Activated B cell treated with CpG ODN at 0.5 μM for 24 hours (primary cell): ENCODE measurements at places on chromosomes 2 and 18. TPM values are rescaled to one million over a fixed set of nuclear protein-coding genes. Genes with fewer than 3 reads are reported as not detected.

GRCh38 chr2:225006730-225007129, 35.5 kb downstream of the DOCK10 start:
- no peak for DNase-seq
- H3K4me1 ChIP-seq, result peaks cover 70% of the 10 kb centered on the region
- no peaks in the 10 kb centered on the region for H3K36me3 ChIP-seq
- no peak overlapping the region for H3K4me3 ChIP-seq

GRCh38 chr2:10933700-10934225, 22.0 kb downstream of the KCNF1 start:
- no peaks in the 10 kb centered on the region for H3K36me3 ChIP-seq
- peaks cover 7% of the 10 kb centered on the region for H3K27me3 ChIP-seq
- H3K4me3 ChIP-seq, result no peak overlapping the region
- no peak for DNase-seq
- no peak overlapping the region for H3K27ac ChIP-seq

GRCh38 chr2:217610401-217610814, 392.4 kb downstream of the TNS1 start:
- DNase-seq, result no peak
- H3K4me3 ChIP-seq, result no peak overlapping the region
- peaks cover 9% of the 10 kb centered on the region for H3K4me1 ChIP-seq
- peaks cover 5% of the 10 kb centered on the region for H3K27me3 ChIP-seq
- H3K27ac ChIP-seq, result no peak overlapping the region

BOLL gene
- not detected in 2 replicates for total RNA-seq

GRCh38 chr2:11723061-11723371, 23.4 kb upstream of the LPIN1 start:
- H3K27ac ChIP-seq, result no peak overlapping the region
- no peak for DNase-seq
- H3K4me3 ChIP-seq, result no peak overlapping the region
- H3K36me3 ChIP-seq, result no peaks in the 10 kb centered on the region
- peaks cover 20% of the 10 kb centered on the region for H3K27me3 ChIP-seq

- H3K4me1 ChIP-seq, result no peaks in the 10 kb centered on the region
- no peak overlapping the region for H3K27ac ChIP-seq
- H3K36me3 ChIP-seq, result no peaks in the 10 kb centered on the region
- no peak for DNase-seq
- H3K4me3 ChIP-seq, result no peak overlapping the region
These were observed 14.7 kb downstream of the CRIM1 start for GRCh38 chr2:36370281-36370680.

GRCh38 chr18:44912740-44913478, 232.2 kb downstream of the SETBP1 start:
- peaks cover 10% of the 10 kb centered on the region for H3K36me3 ChIP-seq
- no peak overlapping the region for H3K27ac ChIP-seq
- peaks cover 72% of the 10 kb centered on the region for H3K4me1 ChIP-seq

- H3K27ac ChIP-seq, result no peak overlapping the region
- peaks cover 34% of the 10 kb centered on the region for H3K36me3 ChIP-seq
- H3K4me3 ChIP-seq, result no peak overlapping the region
- H3K4me1 ChIP-seq, result no peaks in the 10 kb centered on the region
These were observed 561.0 kb downstream of the ARHGAP15 start for GRCh38 chr2:143690235-143690634.

- no peak overlapping the region for H3K4me3 ChIP-seq
- H3K36me3 ChIP-seq, result no peaks in the 10 kb centered on the region
- no peaks in the 10 kb centered on the region for H3K4me1 ChIP-seq
- H3K27ac ChIP-seq, result no peak overlapping the region
- DNase-seq, result no peak
These were observed 123.5 kb upstream of the HS6ST1 start for GRCh38 chr2:128442053-128442751.

SH3RF3 gene
- 0.07 and 0.09 TPM in 2 replicates for total RNA-seq

DNA sequence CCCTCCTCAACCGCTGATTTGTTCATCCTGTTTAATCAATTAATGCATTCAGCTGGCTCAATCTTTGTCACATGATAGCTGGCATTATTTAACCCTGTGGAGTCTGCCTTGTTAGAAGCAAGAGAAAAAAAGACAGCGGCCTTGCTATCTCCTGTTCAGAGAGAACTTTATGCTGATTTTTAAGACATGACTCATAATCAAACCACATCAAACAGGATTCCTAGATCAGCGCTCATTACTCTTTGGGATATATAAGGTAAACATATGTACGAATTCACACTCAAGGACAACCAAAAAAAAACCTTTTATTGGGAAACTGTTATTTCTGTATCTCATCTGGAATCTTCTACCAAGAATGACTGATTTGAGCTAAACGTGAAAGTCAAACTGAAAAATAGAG, 195.1 kb downstream of the C1D start:
- no peak for DNase-seq
- H3K36me3 ChIP-seq, result no peaks in the 10 kb centered on the region
- no peaks in the 10 kb centered on the region for H3K4me1 ChIP-seq
- H3K4me3 ChIP-seq, result no peak overlapping the region
- no peak overlapping the region for H3K27ac ChIP-seq

DNA sequence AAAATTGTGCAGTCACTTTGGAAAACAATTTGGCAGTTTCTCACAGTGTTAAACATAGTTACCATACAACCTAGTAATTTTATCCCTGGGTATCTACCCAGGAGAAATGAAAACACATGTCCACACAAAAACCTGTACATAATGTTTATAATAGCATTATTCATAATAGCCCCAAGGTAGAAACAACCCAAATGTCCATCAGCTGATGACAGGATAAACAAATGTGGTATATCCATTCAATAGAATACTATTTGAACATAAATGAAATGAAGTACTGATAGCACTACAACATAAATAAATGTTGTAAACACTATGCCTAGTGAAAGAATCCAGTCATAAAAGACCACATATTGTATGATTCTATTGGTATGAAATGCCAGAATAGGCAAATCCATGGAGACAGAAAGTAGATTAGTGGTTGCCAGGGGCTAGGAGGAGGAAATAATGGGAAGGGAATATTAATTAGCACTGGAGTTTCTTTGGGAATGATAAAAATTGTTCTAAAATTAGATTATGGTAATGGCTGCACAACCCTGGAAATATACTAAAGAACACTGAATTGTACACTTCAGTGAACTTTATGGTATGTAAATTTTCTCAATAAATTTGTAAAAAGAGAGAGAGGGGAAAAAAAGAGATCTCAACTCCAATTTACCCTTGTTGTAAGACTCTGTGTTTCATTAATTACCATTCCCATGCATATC, 20.8 kb upstream of the VIT start:
- DNase-seq, result no peak
- H3K27me3 ChIP-seq, result peaks cover 12% of the 10 kb centered on the region
- no peak overlapping the region for H3K4me3 ChIP-seq
- H3K4me1 ChIP-seq, result no peaks in the 10 kb centered on the region

ADRA2B gene
- 0.11 and 0.37 TPM in 2 replicates for total RNA-seq

SNTG2 gene
- total RNA-seq, result 0.88 and 2.2 TPM in 2 replicates
